ENCODE measurements at places on chromosomes 2 and 18.

DNA sequence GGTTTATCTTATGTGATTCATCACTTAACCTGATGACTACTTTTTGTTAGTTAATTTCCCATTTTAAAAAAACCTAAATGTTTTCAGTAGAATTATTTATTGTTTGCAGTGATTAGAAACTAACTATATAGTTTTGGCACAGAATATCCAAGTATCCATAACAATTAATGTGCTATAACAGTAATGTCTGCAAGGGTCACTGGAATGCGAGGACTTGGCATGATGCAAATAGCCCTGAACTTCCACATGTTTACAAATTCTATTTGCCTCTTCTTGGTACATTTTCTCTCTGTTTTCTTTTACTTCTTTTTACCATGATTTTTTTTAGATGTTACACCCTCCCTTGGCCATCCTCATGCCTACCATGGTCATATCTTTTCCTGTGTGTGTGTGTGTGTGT is 49.3 kb upstream of the GALNT3 start:
- no peak for DNase-seq

- DNase-seq, result no peak
Measured at GRCh38 chr2:37781028-37781427, 109.6 kb upstream of the CDC42EP3 start.

GRCh38 chr18:77676910-77677309 is 427.3 kb downstream of the GALR1 start:
- no peak for DNase-seq

DNA sequence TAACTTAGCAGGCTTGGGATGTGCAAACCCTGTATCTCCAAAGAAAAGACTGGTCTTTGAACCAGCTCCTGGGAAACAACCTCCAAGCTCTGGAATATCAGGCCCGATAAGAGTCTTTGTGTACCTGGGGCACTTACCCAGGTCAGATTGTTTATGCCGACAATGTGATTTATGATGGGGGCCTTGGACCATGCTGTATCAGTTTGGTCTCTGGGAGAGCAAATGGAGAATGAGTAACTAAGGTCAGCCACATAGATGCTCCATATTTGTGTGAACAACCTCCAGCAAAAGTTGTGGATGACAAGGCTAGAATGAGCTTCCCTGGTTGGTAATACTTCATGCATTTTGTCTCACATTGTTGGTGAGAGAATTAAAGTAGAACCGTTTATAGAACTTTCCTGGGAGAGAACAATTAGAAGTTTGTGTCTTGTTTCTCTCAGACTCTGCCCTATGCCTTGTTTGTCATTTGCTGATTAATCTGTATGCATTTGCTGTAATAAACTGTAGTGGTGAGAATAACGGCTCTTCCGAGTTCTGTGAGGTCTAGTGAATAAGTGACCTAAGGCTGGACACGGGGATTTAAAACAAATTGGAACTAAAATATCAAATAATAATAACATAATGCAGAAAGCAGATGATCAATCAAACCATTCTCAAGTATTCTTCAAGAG is 259.1 kb downstream of the XIRP2 start:
- DNase-seq, result no peak
